Activated CD8-positive, alpha-beta T cell treated with anti-CD3 and anti-CD28 coated beads for 36 hours (primary cell): ENCODE measurements at places on chromosomes 2 and 18.
A peak's percentile ranks its signal among the peaks of the same experiment; 100 is the strongest.

- H3K27ac ChIP-seq: no peak overlapping the region
- H3K4me3 ChIP-seq: no peak overlapping the region
- DNase-seq: peak; percentile 25
Observed at GRCh38 chr18:57859314-57859713, 56.2 kb upstream of the ATP8B1 start.

DNA sequence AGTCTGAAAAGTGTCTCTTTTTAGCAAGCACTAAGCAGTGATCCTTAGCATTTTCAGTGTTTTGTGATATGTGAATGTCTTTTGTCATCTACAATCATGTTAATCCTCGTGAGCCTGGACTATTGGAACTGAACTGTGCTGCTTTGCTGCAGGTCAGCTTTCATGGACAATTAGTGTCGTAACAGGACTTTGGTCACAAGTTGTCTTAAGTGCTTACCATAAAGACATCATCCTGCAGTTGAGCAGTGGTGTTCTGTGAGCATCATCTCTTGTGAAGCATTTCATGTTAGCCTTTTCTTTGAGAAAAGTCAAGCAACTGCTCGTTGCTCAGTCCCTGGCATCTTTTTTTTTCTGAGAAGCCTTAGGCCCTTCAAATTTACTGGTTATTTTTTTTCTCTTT is 135.9 kb downstream of the ZNF407 start:
- H3K4me3 ChIP-seq: no peak overlapping the region
- no peaks in the 10 kb centered on the region for H3K27me3 ChIP-seq
- peaks cover 2% of the 10 kb centered on the region for H3K36me3 ChIP-seq
- no peaks in the 10 kb centered on the region for H3K4me1 ChIP-seq

- DNase-seq: no peak
- no peaks in the 10 kb centered on the region for H3K27me3 ChIP-seq
- H3K36me3 ChIP-seq: no peaks in the 10 kb centered on the region
- no peak overlapping the region for H3K27ac ChIP-seq
- H3K4me3 ChIP-seq: no peak overlapping the region
Observed at GRCh38 chr2:184920451-184920965, 322.2 kb downstream of the ZNF804A start.

- peak; percentile 64 for DNase-seq
- no peaks in the 10 kb centered on the region for H3K4me1 ChIP-seq
- H3K27ac ChIP-seq: no peak overlapping the region
- H3K27me3 ChIP-seq: peaks cover 5% of the 10 kb centered on the region
- H3K36me3 ChIP-seq: no peaks in the 10 kb centered on the region
- H3K4me3 ChIP-seq: no peak overlapping the region
Observed at GRCh38 chr18:25921677-25922421, 168.6 kb downstream of the SS18 start.

GRCh38 chr2:121582272-121582671 is 51.6 kb downstream of the RNU4ATAC start:
- H3K4me3 ChIP-seq: no peak overlapping the region
- no peak overlapping the region for H3K27ac ChIP-seq
- peaks cover 28% of the 10 kb centered on the region for H3K4me1 ChIP-seq
- DNase-seq: no peak
- no peaks in the 10 kb centered on the region for H3K27me3 ChIP-seq

DNA sequence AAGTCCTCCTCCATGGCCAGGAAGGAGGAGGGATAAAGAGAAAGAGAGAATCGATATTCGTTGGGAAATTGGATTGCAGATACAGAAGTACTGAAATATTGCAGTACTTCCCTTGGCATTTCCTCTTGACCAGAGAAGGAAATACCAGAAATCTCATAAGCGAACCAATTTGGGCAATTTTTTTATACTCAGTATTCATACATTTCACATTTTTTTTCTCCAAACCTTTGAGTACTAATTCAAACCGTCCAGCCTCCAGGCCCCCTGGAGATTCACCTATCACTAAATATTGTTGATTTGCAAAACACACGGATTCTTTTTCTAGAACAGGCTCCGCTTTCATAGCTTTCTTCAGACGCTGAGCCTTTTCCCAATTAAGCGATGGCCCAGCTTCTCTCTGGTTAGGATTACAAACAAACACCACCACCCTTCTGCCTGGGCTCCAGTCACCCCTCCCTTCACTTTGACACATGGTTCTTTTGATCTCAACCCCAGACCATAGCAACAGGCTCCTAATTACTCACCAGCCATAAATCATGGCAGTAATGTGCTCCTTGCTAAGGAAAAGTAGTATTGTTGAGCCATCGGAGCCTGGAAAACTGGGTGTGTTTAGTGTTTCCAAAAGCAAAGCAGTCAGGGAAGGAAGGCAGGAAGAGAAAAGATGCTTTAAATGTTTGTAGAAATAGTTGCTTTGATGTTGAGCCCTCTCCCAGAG is 138.4 kb upstream of the CCDC68 start:
- no peaks in the 10 kb centered on the region for H3K27me3 ChIP-seq
- no peak overlapping the region for H3K27ac ChIP-seq
- no peak for DNase-seq
- no peaks in the 10 kb centered on the region for H3K4me1 ChIP-seq
- H3K4me3 ChIP-seq: no peak overlapping the region

GRCh38 chr2:231259104-231259503 is 60.7 kb downstream of the ARMC9 start:
- H3K27ac ChIP-seq: no peak overlapping the region
- H3K4me3 ChIP-seq: no peak overlapping the region
- peaks cover 12% of the 10 kb centered on the region for H3K4me1 ChIP-seq
- no peaks in the 10 kb centered on the region for H3K36me3 ChIP-seq
- DNase-seq: no peak

GRCh38 chr2:173370198-173370597 is 15.5 kb downstream of the CDCA7 start:
- H3K27ac ChIP-seq: peak overlapping the region; percentile 16
- DNase-seq: no peak
- H3K27me3 ChIP-seq: no peaks in the 10 kb centered on the region
- peaks cover 56% of the 10 kb centered on the region for H3K36me3 ChIP-seq
- H3K4me1 ChIP-seq: peaks cover 25% of the 10 kb centered on the region

- H3K4me3 ChIP-seq: no peak overlapping the region
- no peak overlapping the region for H3K27ac ChIP-seq
- H3K27me3 ChIP-seq: no peaks in the 10 kb centered on the region
- no peaks in the 10 kb centered on the region for H3K4me1 ChIP-seq
- no peak for DNase-seq
Observed at GRCh38 chr2:47086571-47086970, 68.5 kb downstream of the STPG4 start.

GRCh38 chr18:76462326-76462694 is 32.7 kb downstream of the ZNF516 start:
- H3K4me3 ChIP-seq: no peak overlapping the region
- no peaks in the 10 kb centered on the region for H3K36me3 ChIP-seq
- H3K27me3 ChIP-seq: no peaks in the 10 kb centered on the region
- peaks cover 10% of the 10 kb centered on the region for H3K4me1 ChIP-seq
- DNase-seq: no peak

DNA sequence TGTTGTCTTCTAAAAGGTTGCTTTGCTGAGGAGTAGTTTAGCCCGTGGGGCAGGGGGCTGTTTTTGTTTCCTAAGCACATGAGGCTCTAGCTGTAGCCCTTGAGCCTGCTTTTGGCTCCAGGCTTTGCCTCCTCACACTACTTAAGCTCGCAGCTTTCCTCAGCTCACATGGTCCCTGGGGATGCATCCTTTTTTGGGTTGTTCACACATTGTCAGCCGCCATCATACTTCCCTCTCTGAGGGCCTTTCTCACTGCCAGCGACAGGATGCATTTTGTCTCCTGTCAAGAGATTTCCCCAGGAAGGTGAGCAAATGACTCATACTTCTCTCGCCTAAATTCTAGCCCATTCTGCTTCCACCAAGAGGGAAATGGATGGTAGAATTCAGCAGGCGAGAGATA is 279.5 kb upstream of the PKDCC start:
- H3K4me1 ChIP-seq: no peaks in the 10 kb centered on the region
- no peak overlapping the region for H3K27ac ChIP-seq
- H3K4me3 ChIP-seq: no peak overlapping the region
- H3K36me3 ChIP-seq: no peaks in the 10 kb centered on the region
- no peak for DNase-seq
- peaks cover 16% of the 10 kb centered on the region for H3K27me3 ChIP-seq

- no peak overlapping the region for H3K4me3 ChIP-seq
- DNase-seq: no peak
- no peaks in the 10 kb centered on the region for H3K36me3 ChIP-seq
- H3K4me1 ChIP-seq: peaks cover under 1% of the 10 kb centered on the region
Observed at GRCh38 chr2:232434563-232435374, 21.2 kb upstream of the ALPI start.

- H3K27me3 ChIP-seq: no peaks in the 10 kb centered on the region
- no peak overlapping the region for H3K4me3 ChIP-seq
- DNase-seq: no peak
- H3K36me3 ChIP-seq: no peaks in the 10 kb centered on the region
- H3K4me1 ChIP-seq: no peaks in the 10 kb centered on the region
Observed at GRCh38 chr2:162328424-162329157, 10.1 kb upstream of the IFIH1 start.
